ENCODE measurements at places on chromosomes 5 and 9. TPM values are rescaled to one million over a fixed set of nuclear protein-coding genes. Genes with fewer than 3 reads are reported as not detected.
A peak's percentile ranks its signal among the peaks of the same experiment; 100 is the strongest.

DNA sequence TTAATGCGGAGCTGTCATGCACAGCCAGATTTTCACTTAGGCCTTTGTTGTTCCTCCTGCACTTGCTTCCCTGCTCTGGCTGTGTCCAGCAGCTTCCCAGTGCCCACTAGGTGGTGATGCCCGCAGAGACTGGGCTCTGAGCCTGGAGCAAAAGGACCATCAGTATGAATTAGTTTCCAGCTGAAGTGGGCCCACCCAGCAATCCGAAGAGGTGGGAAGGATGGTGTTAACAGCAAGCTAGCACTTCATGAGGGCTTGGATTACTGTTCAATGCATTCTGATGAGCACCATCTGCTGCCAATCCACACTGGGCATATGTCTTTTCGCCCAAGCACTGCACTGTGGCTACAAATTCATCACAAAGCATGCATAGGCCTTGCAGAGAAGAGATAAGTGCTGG, 459.1 kb downstream of the SPOCK1 start:
- H3K36me3 ChIP-seq = no peaks in the 10 kb centered on the region
- DNase-seq = no peak
- H3K27ac ChIP-seq = no peak overlapping the region
- H3K27me3 ChIP-seq = no peaks in the 10 kb centered on the region
- H3K4me3 ChIP-seq = no peak overlapping the region

GRCh38 chr9:92748233-92748497, 16.5 kb downstream of the BICD2 start:
- no peaks in the 10 kb centered on the region for H3K27me3 ChIP-seq
- no peak overlapping the region for H3K27ac ChIP-seq
- no peak overlapping the region for H3K4me3 ChIP-seq
- peaks cover 4% of the 10 kb centered on the region for H3K36me3 ChIP-seq
- peaks cover 19% of the 10 kb centered on the region for H3K4me1 ChIP-seq

The CCDC112 gene
- 0.34 TPM for total RNA-seq

GRCh38 chr9:92564504-92564903, 28.7 kb upstream of the ECM2 start:
- H3K4me1 ChIP-seq = peaks cover 4% of the 10 kb centered on the region
- H3K36me3 ChIP-seq = no peaks in the 10 kb centered on the region
- H3K27me3 ChIP-seq = no peaks in the 10 kb centered on the region
- H3K4me3 ChIP-seq = no peak overlapping the region
- no peak for DNase-seq
- H3K27ac ChIP-seq = no peak overlapping the region

The GLIPR2 gene
- 30.1 TPM for total RNA-seq

The HNRNPAB gene
- total RNA-seq = 403 TPM

DNA sequence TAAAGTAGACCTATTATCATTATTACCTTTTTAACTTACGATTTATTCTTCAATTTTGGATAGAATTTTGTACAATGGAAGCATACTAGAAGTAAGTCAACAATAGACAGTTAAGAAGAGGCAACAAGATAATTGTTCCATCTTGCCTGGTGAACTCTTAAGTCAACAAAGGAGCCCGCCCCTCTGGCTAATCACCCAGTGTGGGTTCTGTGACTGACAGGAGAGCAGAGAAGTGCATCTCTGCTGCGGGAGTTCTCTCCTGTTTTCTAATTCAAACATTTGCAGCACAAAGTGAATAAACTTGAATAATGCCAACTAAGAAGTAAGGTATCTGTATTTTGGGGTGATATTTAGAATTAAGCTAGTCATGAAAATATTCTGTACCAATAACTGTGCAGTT, 6.7 kb upstream of the ISL1 start:
- peaks cover 5% of the 10 kb centered on the region for H3K4me1 ChIP-seq
- no peak overlapping the region for H3K4me3 ChIP-seq
- H3K27ac ChIP-seq = no peak overlapping the region
- H3K36me3 ChIP-seq = no peaks in the 10 kb centered on the region
- no peak for DNase-seq

DNA sequence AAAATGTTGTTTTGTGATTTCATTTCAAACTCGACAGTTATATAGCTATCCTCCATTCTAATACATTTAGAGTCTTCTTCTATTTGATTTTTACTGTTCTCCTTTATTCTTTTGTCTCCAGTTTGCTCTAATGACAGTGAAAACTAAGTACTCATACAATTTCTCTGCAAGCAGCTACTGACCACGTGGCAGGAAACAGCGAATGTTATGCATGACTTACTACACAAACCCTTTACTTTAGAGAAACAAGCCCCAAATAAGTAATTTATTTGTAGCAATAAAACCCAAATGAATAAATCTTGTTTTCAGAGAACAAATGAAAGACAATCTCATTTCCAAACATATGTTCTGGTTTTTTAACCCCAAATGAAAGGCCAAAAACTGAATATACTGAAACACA, 41.9 kb downstream of the CDH6 start:
- DNase-seq = no peak
- no peaks in the 10 kb centered on the region for H3K27me3 ChIP-seq
- no peak overlapping the region for H3K4me3 ChIP-seq
- no peak overlapping the region for H3K27ac ChIP-seq
- no peaks in the 10 kb centered on the region for H3K4me1 ChIP-seq
- H3K36me3 ChIP-seq = no peaks in the 10 kb centered on the region

DNA sequence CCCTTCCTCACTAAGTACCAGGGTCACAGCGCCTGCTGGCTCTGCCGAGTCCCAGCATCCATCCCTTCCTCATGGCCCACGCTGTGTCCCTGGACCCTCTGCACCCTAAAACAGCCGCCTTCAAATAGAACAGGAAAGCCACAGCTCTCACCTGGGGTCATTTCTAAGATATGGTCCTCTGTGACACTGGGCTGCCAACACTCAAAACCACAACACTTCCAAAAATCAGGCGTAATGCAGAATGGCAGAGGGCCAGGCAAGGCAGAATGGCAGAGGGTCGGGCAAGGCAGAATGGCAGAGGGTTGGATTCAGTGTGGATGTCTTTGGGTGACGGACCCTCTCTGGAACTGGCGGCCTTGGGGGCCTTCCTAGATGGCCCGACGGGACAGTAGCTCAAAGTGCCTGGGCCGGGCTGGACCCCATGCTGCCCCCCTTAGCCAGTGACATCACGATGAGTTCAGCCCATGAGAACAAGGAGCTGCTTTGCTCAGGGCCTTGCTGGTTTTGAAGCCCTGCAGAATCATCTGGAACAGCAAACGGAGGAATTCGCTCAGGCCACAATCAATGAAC, 35.3 kb downstream of the ZDHHC11B start:
- no peaks in the 10 kb centered on the region for H3K4me1 ChIP-seq
- no peaks in the 10 kb centered on the region for H3K36me3 ChIP-seq
- DNase-seq = no peak
- no peaks in the 10 kb centered on the region for H3K27me3 ChIP-seq
- no peak overlapping the region for H3K4me3 ChIP-seq

DNA sequence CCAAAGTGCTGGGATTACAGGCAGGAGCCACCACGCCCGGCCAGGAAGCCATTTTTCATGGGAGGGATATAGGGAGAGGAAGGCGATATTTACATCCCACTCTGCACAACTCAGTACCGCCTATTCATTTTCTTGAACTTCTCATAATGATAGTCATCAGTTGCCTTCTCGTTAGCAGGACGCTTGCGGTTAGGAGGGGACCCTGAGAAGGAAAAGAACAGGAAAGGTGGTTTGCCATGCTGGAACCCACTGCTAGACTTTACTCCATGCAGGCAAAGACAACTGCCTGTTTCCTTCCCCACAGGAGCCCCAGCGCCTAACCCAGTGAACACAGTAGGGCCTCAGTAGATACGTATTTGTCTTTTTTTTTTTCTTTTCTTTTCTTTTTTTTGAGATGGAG, 4.1 kb upstream of the TOR1A start:
- H3K27me3 ChIP-seq = no peaks in the 10 kb centered on the region
- no peak overlapping the region for H3K27ac ChIP-seq
- H3K4me1 ChIP-seq = peaks cover 1% of the 10 kb centered on the region
- H3K4me3 ChIP-seq = no peak overlapping the region
- H3K36me3 ChIP-seq = peaks cover 53% of the 10 kb centered on the region

The CBY3 gene
- total RNA-seq = 0.51 TPM

GRCh38 chr5:56802205-56802604, 13.1 kb upstream of the MAP3K1 start:
- no peaks in the 10 kb centered on the region for H3K36me3 ChIP-seq
- no peak overlapping the region for H3K4me3 ChIP-seq
- DNase-seq = no peak
- H3K27ac ChIP-seq = no peak overlapping the region
- peaks cover 34% of the 10 kb centered on the region for H3K27me3 ChIP-seq

- H3K27me3 ChIP-seq = peaks cover 35% of the 10 kb centered on the region
- no peak overlapping the region for H3K27ac ChIP-seq
- no peak overlapping the region for H3K4me3 ChIP-seq
- DNase-seq = no peak
- no peaks in the 10 kb centered on the region for H3K36me3 ChIP-seq
- H3K4me1 ChIP-seq = no peaks in the 10 kb centered on the region
Measured at GRCh38 chr5:115349001-115349817, 52.8 kb upstream of the CCDC112 start.

GRCh38 chr5:173556142-173557028, 60.1 kb downstream of the BOD1 start:
- H3K27ac ChIP-seq = no peak overlapping the region
- H3K4me1 ChIP-seq = no peaks in the 10 kb centered on the region
- no peak for DNase-seq
- no peaks in the 10 kb centered on the region for H3K36me3 ChIP-seq
- no peak overlapping the region for H3K4me3 ChIP-seq
- H3K27me3 ChIP-seq = peaks cover 2% of the 10 kb centered on the region

DNA sequence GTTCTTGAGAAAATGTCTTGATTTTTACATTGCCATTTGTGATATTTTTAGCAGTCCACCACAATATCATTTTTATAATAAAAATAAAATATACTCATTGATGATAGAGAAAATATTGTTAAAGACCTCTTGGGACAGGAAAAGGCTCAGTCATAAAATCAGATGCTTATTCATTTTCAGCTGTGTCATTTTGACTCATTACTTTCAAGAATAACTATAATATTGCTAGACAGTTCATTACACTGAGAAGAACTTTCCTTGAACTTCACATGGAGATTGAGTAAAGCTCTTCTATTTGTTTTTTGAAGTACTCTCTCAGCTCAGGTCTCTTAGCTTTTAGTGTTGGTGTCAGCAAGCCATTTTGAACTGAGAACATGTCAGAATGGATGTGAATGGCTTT, 8.5 kb upstream of the MEIKIN start:
- no peak for DNase-seq
- H3K4me3 ChIP-seq = no peak overlapping the region
- no peak overlapping the region for H3K27ac ChIP-seq
- H3K36me3 ChIP-seq = peaks cover 9% of the 10 kb centered on the region

GRCh38 chr9:75483636-75484035, 395.3 kb downstream of the OSTF1 start:
- H3K27ac ChIP-seq = no peak overlapping the region
- H3K4me3 ChIP-seq = no peak overlapping the region
- no peaks in the 10 kb centered on the region for H3K27me3 ChIP-seq
- H3K4me1 ChIP-seq = no peaks in the 10 kb centered on the region

DNA sequence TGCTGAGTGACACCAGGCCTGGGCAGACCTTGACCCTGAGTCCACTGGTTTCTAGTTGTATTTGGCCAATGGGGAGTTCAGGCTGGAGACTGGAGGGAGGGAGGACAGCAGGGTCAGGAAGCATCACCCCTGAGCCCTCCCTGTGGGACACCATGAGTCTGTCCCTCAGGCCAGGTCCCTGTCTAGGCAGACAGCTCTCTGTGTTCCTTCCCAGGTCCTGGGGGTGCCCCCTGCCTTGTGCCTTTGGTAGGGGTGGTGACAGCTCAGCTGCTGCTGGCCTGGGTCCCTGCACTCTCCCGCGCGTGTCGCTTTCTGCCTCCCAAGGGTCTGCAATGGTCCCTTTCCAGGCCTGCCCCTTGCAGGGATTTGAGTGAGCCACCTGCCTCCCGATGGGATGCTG, 125.5 kb downstream of the OLFM1 start:
- no peaks in the 10 kb centered on the region for H3K4me1 ChIP-seq
- H3K4me3 ChIP-seq = no peak overlapping the region
- no peak for DNase-seq
- no peak overlapping the region for H3K27ac ChIP-seq

- H3K27me3 ChIP-seq = peaks cover 2% of the 10 kb centered on the region
- H3K4me1 ChIP-seq = no peaks in the 10 kb centered on the region
- no peak overlapping the region for H3K4me3 ChIP-seq
- DNase-seq = no peak
- no peak overlapping the region for H3K27ac ChIP-seq
- H3K36me3 ChIP-seq = no peaks in the 10 kb centered on the region
Measured at GRCh38 chr5:135444881-135445280, 2.3 kb downstream of the DCANP1 start.

- H3K27ac ChIP-seq = no peak overlapping the region
- H3K4me3 ChIP-seq = no peak overlapping the region
- no peaks in the 10 kb centered on the region for H3K4me1 ChIP-seq
- no peaks in the 10 kb centered on the region for H3K36me3 ChIP-seq
Measured at GRCh38 chr5:63240063-63240755, 661.6 kb downstream of the LRRC70 start.

DNA sequence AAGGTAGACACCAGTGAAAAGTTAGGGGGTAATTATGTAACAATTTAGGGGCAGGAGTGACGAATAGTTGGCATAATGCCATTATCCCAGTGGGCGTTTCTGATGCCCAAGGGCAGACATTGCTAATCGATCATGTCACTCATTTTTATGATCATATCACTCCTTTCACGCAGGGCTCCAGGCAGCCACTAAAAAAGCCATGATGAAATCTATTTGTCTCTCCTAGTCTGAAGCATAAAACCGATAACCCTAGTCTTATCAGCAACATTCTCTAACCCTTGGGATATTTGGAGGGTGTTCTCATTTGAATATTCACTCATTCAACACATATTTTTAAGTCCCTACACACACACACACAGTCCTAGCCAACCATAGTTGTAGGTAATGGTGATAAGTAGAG, 114.9 kb downstream of the NMUR2 start:
- H3K36me3 ChIP-seq = no peaks in the 10 kb centered on the region
- DNase-seq = no peak
- no peaks in the 10 kb centered on the region for H3K27me3 ChIP-seq
- H3K4me3 ChIP-seq = no peak overlapping the region

GRCh38 chr5:107289030-107289714, 381.6 kb downstream of the EFNA5 start:
- peaks cover 46% of the 10 kb centered on the region for H3K4me1 ChIP-seq
- H3K27ac ChIP-seq = peak overlapping the region; percentile 49
- no peak overlapping the region for H3K4me3 ChIP-seq
- H3K36me3 ChIP-seq = no peaks in the 10 kb centered on the region
- DNase-seq = no peak
- H3K27me3 ChIP-seq = peaks cover 4% of the 10 kb centered on the region

The GABRA1 gene
- total RNA-seq = not detected

Data from activated T-helper 2 cell treated with anti-CD3 and anti-CD28 coated beads, Interferon-gamma antibody, Interleukin-2, Interleukin-4, amounts not matched to agents 10 μg/mL and 5 μg/mL and 100 μg/mL, durations not matched to agents 14 hours and 24 hours and 36 hours (primary cell).